NCI-H526 treated with DMSO at 0.1 percent for 48 hours (cell line): ENCODE measurements at places on chromosomes 6 and 20.

DNA sequence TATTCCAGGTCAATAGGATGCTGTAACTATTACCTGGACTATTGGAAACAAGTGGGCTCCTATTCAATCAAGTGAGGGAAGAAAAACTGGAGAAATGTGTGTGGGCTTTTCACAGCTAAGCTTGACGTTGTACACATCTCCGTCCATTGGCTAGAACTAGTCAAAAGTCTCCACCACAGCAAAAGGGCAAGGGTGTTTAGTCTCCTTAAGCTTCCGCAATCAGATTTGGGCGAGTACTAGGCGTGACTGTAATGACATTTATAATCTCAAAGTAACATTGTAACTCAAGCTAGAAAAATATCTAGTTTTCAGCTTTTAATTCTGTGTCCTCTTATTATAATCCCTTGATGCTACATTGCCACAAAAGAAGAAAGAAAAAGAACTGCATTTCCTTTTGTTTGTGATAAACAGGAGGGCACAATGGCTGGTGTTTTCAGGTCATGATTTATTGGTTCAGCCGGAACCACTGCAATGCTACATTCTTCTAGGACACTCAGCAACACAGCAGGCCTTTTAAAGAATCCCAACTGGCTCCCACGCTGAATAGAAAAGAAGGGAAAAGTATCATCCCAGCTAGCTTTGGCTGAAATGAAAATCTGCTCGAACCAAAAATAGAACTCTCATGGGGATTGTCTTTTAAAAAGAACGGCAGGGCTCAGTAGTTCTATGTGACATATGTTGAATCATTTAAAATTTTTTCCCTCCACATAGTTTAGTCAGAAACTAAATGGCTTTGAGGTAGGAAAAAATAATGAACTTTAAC is 387.7 kb downstream of the BTBD3 start:
- DNase-seq: no peak

- no peak for DNase-seq
Measured at GRCh38 chr6:166689687-166690086, 62.6 kb upstream of the RPS6KA2 start.

DNA sequence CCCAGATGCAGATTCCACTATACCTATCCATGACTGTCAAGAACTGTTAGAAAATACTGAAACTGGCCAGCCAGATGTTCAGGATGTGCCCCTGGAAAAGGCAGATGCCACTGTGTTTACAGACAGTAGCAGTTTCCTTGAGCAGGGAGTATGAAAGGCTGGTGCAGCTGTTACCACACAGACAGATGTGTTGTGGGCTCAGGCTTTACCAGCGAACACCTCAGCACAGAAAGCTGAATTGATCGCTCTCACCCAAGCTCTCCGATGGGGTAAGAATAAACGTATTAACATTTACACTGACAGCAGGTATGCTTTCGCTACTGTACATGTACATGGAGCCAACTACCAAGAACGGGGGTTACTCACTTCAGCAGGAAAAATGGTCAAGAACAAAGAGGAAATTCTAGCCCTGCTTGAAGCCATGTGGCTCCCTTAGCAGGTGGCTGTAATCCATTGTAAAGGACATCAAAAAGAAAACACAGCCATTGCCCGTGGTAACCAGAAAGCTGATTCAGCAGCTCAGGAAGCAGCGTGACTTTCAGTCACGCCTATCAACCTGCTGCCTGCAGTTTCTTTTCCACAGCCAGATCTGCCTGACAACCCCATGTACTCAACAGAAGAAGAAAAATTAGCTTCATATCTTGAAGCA is 459.7 kb upstream of the HTR1E start:
- DNase-seq: no peak

DNA sequence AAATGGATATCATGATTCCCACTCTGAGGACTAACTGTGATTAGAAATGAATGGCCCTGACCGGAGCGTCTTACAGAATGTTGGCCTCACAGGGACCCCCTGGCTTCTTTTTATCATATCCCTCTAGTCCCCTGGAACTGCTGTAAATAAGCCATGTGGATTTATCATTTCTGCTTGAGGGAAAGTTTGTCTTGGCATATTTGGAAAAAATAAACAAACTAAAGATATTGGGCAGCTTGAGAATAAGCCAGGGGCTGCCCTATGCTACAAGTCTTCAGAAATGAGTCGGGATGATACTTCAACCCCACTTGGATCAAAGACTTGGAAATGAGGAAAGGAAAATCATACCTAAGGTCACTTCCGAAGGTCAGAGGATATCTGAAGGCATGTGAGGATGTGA is 179.1 kb downstream of the THBS2 start:
- DNase-seq: no peak

DNA sequence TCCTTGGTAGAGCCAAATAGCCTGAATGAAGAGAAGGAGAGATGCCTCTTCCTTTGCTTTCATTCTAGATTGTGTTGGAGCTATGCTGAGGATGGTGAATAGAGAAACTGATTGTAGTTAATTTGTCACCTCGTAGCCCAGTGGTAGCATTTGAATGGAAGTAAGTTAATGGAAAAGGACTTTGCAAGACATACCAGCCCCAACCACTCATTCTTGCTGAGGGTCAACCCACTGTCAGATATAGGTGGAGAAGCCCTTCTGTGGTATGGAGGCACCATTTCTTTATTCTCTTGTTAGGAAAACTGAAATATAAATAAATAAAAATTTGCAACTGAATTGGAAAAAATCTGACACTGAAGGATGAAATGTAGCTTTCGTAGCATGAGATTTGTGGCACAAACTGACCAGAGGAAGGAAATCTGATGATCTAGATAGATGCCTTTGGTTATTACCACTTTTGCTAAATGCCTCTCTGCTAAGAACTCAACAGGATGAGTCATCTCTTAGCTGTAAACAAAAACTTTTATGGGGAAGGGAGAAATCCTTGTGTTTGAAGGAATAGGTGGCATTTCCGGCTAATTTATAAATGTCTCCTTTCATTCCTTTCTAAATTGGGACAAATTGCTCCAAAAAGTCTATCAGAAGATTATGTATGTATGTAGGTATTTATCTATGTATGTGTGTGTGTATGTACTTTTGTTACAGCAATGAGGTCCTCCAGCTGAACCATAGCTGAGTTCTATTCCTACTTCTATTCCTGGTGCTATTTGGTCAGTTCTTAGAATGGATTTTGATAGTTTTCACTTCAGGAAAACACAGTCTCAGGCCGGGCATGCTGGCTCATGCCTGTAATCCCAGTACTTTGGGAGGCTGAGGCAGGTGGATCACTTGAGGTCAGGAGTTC is 76.5 kb upstream of the SUPT3H start:
- DNase-seq: no peak

- DNase-seq: no peak
Measured at GRCh38 chr6:158717341-158718330, 67.8 kb downstream of the SYTL3 start.

GRCh38 chr20:12294678-12295077 is 377.0 kb downstream of the BTBD3 start:
- no peak for DNase-seq

- DNase-seq: peak; percentile 98
Measured at GRCh38 chr6:81806793-81807565, 54.5 kb upstream of the TENT5A start.

DNA sequence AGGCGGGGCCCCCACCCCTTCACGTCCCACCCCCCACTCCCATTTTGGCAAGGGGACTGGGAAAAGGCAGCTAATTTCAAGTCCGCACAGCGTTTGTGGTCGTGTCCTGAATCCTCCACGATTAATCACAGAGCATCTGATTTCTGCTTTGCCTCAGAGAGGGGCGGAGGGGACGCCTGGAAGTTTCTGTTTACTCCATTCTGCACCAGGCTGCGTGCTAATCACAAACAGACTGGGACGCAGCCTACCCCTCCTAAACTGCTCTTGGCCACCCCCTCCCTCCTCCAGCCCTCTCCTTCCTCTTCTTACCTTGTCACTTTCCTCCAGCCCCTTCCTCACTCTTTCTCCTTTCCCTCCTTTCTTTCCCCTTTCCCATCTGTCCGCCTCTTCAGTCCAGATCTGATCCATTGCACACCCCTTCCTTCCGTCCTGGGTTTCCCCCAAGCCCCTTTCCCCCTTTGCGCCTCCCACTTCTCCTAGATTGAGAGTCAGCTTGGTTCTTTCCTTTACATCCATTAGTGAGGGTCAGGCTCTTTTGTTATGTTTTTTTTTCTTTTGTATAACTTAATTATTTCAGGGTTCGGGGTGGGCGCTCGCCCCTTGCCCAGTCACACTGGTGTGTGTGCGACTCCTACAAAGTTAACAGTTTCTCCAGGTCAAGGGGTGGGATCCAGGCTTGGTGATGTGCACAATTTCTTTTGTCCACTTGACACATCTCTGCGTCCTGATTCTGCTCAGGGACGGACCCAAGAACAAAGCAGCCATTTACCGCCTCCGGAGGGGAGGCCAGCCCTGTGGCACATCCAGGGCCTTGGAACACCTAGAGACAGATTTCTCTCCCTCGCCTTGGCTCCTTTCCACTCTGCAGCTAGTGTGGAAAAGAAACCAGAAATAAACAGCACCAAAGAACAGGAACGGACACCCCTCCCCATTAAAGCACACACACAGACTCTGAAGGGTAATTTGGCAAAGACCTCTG is 520 bp upstream of the RIPOR3 start:
- no peak for DNase-seq

DNA sequence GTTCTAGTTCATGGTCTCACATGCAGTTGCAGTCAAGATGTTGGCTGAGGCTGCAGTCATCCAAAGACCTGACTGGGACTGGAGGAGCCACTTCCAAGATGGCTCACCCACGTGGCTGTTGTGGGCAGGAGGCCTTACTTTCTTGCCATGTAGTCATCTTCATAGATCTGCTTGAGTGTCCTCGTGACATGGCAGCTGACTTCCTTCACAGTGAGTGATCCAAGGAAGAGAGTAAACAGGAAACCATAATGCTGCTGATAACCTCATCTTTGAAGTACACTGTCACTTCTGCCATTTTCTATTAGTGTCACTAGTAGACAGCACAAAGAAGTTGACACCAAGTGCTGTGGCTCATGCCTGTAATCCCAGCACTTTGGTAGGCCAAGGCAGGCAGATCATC is 40.1 kb upstream of the AKIRIN2 start:
- no peak for DNase-seq
